ENCODE measurements at places on chromosomes 3 and 15.

- DNase-seq: no peak
These were observed 268.7 kb downstream of the EDEM1 start for GRCh38 chr3:5456199-5456598.

GRCh38 chr15:70484993-70485392, 278.4 kb downstream of the UACA start:
- no peak for DNase-seq

DNA sequence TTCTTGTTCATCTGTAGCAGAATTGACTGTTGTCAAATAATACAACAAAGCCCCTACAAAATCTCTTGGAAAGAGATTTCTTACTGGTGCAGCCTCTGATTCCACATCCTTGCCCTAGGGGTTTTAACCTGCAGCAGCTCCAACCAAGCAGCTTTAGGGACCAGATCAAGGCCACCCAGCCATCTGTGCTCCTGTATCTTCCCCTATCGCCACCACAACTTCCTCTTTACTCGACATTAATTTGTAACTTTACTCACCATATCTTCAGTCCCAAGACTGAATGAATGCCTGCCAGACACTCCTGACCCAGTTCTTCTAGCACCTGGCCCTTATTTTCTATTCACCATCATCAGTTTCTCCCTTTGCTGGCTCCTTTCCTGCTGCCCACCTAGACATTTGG, 156.6 kb upstream of the IL12A start:
- DNase-seq: no peak

- no peak for DNase-seq
These were observed 49.1 kb upstream of the POMGNT2 start for GRCh38 chr3:43154980-43155379.

GRCh38 chr3:46186471-46187340, 21.4 kb downstream of the CCR1 start:
- no peak for DNase-seq

- DNase-seq: no peak
These were observed 138.3 kb downstream of the LRIG1 start for GRCh38 chr3:66362541-66362941.

DNA sequence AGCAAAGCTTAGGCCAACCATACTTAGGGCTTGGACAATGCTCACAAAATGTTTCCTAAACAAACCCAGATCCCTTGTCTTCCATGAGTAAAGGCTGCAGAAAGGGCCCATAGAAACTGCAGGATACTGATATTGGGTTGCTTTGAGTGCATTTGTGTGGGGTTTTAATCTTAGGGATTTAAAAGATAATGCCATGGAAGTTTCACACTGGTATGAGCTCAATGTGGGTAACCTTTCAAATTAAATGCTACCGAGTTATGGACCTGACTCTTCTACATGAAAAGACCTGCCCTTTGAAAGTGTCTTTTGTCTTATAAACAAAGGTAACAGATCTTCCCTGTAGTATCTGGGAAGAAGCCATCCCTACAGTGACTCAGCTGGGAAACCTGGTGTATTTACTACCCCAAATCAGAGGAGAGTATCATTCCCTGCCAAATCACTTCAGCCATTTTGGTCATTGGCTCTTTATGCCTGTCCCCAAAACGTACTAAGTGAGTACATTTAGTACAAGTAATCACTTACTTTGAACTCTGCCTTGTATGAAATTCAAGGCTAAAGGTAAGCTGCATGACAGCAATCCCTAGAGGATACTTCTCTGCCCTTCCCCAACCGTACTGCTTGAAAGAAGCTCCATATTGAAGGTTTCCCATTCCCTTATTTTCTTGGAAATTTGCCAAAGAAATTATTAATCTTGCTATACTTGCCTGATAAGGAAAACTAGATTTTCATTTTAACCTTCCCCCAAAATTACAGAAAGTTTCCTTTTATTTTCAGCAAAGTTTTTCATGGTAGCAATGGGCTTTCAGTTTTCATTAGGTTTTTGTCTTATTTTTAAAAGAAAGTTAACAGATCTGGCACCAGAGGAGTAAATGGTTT, 7.2 kb downstream of the TM4SF1 start:
- DNase-seq: no peak

GRCh38 chr15:64222573-64223366, 59.9 kb upstream of the PPIB start:
- no peak for DNase-seq

DNA sequence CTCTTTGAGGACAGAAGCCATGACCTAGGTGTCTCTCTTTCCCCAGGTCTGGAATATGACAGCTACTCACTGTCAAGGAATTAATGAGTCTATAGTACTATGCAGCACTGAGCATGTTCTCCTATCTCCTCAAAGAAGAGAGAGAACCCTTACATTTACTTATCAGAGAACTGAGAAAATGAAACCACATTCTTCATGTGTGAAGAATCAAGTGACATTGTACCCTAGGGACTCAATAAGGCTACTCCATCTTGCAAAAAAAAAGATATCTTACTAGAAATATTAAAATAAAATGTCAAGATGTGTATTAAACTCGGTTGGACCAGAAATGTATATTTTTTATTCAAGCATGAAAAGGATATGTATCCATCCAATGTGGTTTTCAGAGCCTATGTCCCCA, 133.2 kb upstream of the COL8A1 start:
- no peak for DNase-seq

- no peak for DNase-seq
These were observed 352.0 kb upstream of the COL8A1 start for GRCh38 chr3:99286266-99286845.

DNA sequence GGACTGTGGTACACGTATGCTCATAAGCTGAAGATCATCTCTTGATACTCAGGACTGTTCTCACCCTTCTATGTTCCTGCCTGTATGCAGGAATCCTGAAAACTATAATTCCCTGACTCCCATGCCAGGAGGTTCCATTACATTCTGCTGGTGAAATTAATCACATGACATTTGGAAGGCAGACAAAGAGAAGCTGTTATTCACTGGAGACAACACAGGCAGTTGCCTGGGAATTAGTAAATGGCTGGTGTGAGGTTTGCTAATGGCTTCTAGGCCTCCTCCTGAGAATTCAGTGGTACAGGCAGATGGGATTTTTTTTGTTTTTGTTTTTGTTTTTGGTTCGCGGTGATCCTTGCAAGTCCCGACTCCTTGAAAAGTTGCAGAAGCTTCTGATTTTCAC, 91.4 kb downstream of the CTNNB1 start:
- no peak for DNase-seq

- no peak for DNase-seq
These were observed 19.5 kb downstream of the HHLA2 start for GRCh38 chr3:108315767-108316301.

GRCh38 chr3:182937293-182938051, 42.9 kb downstream of the DCUN1D1 start:
- DNase-seq: no peak

DNA sequence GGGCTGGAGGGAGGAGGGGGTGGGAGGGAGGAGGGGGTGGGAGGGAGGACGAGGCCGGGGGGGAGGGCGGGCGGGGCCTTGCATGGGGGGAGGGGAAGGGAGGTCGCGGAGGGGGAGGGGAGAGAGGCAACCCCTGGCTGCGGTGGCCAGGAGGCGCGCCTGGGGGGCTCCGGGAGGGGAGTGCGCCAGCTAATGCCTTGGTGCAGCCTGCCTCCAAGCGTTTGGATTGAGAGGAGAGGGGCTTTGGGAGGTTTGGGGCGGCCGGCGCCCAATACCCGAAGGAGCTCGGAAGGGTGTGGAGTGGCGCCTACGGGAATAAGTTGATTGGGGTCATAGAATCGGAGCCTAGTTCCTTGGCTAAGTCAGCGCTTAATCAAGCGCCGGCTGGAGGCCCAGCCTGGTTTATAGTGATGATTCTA, 557 bp downstream of the TFG start:
- DNase-seq: peak; percentile 2

DNA sequence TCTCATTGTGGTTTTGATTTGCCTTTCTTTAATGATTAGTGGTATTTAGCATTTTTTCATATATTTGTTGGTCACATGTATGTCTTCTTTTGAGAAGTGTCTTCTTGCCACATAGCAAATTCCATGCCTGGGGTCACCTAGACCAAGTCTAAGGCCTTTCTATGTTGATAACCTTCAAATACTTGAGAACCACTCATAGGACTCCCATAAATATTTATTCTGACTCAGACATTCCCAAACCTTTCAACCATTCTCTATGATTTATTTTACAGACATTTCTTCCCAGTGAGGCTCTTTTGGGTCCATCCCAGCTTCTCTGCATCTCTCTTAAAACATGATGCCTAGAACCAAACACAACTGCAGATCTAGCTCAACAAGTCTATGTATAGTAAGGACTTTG, 69.2 kb downstream of the ATP8B4 start:
- no peak for DNase-seq

GRCh38 chr3:117252651-117253050, 543.1 kb downstream of the TUSC7 start:
- DNase-seq: no peak

DNA sequence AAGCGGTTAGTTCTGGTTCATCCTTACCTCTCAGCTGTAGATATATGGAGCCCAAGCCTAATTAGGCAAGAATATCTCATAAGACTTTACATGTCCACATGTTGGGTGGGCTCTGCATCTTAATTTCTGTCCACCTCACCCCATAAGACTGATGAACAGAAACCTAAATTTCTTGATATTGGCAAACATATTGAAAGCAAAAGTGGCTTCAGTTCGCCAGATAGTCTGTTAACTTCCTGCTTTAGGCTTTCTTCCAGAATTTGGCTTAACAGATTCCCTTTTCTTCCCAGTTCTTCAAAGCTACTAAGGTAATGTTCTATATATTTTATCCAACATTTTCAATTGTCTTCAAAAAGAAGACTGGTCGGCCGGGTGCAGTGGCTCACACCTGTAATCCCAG, 19.7 kb downstream of the GABPB1 start:
- DNase-seq: no peak

- DNase-seq: no peak
These were observed 2.5 kb upstream of the ABHD5 start for GRCh38 chr3:43688245-43688650.

DNA sequence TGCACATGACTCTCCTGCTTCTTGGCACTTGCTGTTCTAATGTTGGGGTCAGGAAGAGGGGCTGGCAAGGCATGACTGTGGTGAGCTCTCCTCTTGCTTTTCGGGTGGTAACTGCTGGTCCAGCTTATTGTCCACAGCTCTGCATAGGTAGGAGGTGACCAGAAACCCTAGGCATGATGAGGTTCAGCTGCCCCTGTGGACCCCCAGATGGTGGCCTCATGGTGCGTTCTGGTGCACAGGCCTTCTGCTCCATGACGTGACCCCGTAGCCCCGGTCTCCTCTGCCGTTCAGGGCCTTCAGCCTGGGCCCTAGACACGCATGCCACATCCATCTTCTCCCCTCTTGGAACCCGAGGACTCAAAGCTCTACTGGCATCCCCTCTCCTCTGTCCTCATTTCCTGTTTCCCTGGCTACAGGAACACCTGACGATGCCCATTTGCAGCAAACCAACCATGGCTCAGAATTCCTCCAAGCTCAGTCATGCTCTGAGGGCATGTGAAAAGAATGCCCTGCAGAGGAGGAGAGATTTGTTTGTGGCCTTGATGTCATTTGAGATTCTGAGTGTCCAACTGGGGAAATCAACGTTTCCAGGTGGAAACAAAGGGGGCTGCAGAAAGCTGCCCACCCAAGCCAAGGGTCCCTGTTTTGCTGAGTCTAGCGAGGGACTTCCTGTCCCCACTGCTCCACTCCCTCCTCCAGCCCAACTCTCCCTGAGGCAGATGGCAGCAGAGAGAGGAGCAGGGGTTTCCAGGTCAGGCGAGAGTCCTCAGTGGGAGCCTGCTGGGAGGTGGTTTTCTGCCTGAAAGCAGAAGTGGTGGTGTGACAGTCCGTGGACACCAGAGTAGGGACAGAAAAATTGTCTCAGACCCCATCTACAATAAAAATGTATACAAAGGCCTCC, 198.7 kb upstream of the LYSMD4 start:
- DNase-seq: no peak

DNA sequence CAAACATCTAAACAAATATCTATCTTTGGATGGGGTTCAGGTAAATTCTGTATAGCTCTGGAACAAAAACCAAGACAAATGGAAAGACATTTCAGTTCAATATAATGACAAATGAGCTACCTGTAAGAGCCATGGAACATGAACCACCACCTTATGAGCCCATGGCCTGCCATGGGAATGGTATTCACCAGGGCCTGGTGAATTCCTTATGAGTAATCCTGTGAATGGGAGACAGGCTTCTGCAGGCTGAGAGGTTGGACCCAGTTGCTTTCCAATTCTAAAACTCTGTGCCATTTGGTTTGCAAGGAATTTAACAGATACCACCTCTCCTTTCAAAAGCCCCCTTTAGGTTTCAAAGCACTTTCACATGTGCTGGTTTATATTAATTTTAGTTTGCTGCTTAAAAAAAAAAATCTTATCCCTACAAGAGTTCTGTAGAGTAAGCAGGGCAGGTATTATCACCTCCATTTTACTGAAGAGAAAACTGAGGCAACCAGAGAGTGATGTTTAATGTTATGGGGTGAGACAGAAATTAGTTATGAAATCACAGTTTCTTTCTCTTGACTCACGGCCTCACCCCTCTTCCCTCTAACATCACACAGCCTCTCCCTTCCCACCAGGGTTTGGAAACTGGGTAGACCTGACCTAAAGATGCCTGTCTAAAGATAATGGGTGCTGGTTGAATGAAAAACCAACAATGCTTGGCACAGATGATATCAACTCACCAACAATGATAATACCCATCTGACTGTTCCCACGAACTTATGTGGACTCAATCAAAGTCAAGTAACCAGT, 397.6 kb upstream of the WNT5A start:
- no peak for DNase-seq

DNA sequence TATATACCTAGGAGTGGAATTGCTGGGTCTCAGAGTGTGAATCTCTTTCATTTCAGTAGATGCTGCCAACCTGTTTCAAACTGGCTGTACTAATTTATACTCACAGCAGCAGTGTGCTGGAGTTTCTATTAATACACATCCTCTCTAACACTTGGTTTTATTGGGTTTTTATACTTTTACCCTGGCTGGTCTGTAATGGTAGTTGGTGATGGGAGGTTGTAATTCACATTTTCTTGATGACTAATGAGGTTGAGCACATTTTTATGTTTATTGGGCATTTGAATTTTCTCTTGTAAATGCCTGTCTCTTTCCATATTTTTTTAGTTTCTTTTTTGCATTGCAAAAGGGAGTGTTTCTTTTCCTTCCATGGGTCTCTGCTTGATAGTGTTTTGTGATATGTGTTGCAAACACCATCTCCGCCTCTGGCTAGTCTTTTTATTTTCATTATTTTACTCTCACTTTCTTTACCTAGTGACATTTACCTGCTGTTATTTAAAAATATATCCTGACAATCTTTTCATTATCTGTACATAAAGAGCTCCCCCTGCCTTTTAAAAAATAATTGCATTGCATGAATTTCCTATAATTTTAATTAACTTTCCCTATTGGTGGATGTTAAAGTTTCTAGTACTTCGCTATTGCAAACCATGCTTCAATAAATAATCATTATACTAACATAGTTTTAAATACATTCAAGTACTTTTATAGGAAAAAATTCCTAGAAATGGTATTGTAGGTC, 49.0 kb upstream of the GCNT3 start:
- no peak for DNase-seq

GRCh38 chr3:171791692-171792076, 18.6 kb downstream of the PLD1 start:
- no peak for DNase-seq

Measured in esophagus squamous epithelium (tissue), 5 donors.